Uterus (tissue), 4 donors: ENCODE measurements at places on chromosomes 16 and 17. TPM values are rescaled to one million over a fixed set of nuclear protein-coding genes. Genes with fewer than 3 reads are reported as not detected.
A peak's percentile ranks its signal among the peaks of the same experiment; 100 is the strongest.

GRCh38 chr16:57534337-57534880, 2.0 kb downstream of the CCDC102A start:
- no peak overlapping the region for H3K4me3 ChIP-seq
- H3K4me1 ChIP-seq = peaks cover 21% of the 10 kb centered on the region
- DNase-seq = peak; percentile 8

- H3K4me1 ChIP-seq = no peaks in the 10 kb centered on the region
- no peak overlapping the region for H3K27ac ChIP-seq
- no peaks in the 10 kb centered on the region for H3K36me3 ChIP-seq
- no peak overlapping the region for H3K4me3 ChIP-seq
These were observed 44.3 kb downstream of the TRAF4 start for GRCh38 chr17:28788100-28788499.

- no peak overlapping the region for H3K4me3 ChIP-seq
- no peak for DNase-seq
- H3K27me3 ChIP-seq = no peaks in the 10 kb centered on the region
- H3K36me3 ChIP-seq = no peaks in the 10 kb centered on the region
- no peaks in the 10 kb centered on the region for H3K4me1 ChIP-seq
- H3K27ac ChIP-seq = no peak overlapping the region
These were observed 144.0 kb upstream of the IRX3 start for GRCh38 chr16:54430491-54431030.

GRCh38 chr17:32187271-32187670, 45.0 kb downstream of the RHOT1 start:
- H3K27ac ChIP-seq = no peak overlapping the region
- DNase-seq = no peak
- no peak overlapping the region for H3K4me3 ChIP-seq
- H3K4me1 ChIP-seq = no peaks in the 10 kb centered on the region
- no peaks in the 10 kb centered on the region for H3K27me3 ChIP-seq

DNA sequence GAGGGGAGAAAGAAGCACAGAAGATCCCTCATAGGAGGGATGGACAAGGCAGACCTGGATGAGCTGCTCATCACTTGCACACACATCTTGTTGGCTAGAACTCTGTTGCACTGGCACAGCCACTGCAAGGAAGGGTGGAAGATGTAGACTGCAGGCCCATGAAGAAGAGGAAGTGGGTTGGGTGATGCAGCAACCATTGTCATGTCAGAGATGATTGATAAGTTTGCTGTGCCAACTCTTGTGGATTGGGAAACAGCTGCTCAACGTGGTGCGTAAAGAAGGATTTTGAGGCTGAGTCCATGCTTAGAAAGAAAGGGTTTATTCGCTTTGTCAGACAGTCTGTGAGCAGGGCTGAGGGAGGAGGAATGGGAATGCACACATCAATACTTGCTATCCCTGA, 161.4 kb upstream of the MPHOSPH6 start:
- no peaks in the 10 kb centered on the region for H3K27me3 ChIP-seq
- H3K4me1 ChIP-seq = no peaks in the 10 kb centered on the region
- H3K36me3 ChIP-seq = no peaks in the 10 kb centered on the region
- H3K4me3 ChIP-seq = no peak overlapping the region
- no peak overlapping the region for H3K27ac ChIP-seq

- no peaks in the 10 kb centered on the region for H3K36me3 ChIP-seq
- H3K4me3 ChIP-seq = peak overlapping the region; percentile 69
- DNase-seq = peak; percentile 70
- no peaks in the 10 kb centered on the region for H3K27me3 ChIP-seq
These were observed 38.1 kb downstream of the SOST start for GRCh38 chr17:43720311-43721060.

DNA sequence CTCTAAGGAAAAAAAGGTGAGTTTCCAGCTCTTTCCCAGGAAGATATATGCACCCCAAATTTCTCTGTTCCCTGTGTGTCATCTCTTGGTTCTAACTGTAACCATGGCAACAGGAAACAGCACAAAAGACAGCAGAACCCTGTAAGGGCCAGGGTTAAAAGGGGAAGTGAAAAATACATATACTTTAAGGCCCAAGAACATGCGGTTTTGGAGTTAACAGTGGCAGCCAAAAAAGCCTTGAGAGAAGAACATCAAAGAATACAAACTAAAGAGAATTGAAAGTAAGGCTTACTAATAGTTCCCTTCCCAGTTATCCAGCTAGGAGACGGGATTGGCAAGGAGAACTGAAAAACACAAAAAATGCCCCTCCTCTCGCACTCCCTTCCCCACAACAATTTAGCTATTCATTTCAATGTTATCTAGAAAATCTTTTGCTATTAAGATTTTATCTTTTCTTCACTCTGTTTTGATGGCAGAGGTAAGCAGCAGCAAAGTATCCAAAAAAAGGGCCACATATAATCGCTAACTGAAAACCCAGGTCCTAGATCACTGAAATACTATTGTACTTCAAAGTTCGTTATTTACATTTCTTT, 1.5 kb downstream of the SPOP start:
- no peak for DNase-seq
- no peaks in the 10 kb centered on the region for H3K36me3 ChIP-seq
- H3K27me3 ChIP-seq = no peaks in the 10 kb centered on the region
- peak overlapping the region; percentile 83 for H3K4me3 ChIP-seq
- peak overlapping the region; percentile 99 for H3K27ac ChIP-seq

DNA sequence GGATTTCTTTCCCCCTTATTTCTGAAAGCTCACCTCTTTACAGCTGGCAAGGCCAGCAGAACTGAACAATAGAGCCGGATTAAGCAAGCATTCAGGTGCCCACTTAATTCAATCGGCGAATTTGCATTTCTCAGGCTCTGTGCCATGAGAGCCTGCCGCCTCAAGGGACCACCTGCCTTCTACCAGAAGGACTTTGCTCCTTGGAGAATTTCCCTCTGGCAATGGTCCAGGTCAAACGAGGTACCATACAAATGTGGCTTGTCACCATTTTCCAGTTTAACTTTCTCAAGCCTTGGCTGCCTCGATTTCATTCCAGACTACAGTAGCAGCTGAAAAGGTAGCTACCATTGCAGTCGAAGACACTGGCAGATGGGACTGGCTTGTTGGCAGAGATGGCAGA, 534.0 kb downstream of the MAF start:
- H3K4me1 ChIP-seq = peaks cover 7% of the 10 kb centered on the region
- DNase-seq = no peak
- H3K27me3 ChIP-seq = no peaks in the 10 kb centered on the region

The RCVRN gene
- total RNA-seq = not detected

The KRTAP2-3 gene
- not detected for total RNA-seq

The CD300H gene
- total RNA-seq = not detected
